ENCODE measurements at places on chromosomes 4 and X.
A peak's percentile ranks its signal among the peaks of the same experiment; 100 is the strongest.

GRCh38 chr4:31427691-31428090, 707.5 kb downstream of the PCDH7 start:
- no peak overlapping the region for H3K27ac ChIP-seq
- no peak for DNase-seq
- H3K36me3 ChIP-seq: no peaks in the 10 kb centered on the region
- no peaks in the 10 kb centered on the region for H3K27me3 ChIP-seq
- H3K4me1 ChIP-seq: peaks cover 10% of the 10 kb centered on the region

DNA sequence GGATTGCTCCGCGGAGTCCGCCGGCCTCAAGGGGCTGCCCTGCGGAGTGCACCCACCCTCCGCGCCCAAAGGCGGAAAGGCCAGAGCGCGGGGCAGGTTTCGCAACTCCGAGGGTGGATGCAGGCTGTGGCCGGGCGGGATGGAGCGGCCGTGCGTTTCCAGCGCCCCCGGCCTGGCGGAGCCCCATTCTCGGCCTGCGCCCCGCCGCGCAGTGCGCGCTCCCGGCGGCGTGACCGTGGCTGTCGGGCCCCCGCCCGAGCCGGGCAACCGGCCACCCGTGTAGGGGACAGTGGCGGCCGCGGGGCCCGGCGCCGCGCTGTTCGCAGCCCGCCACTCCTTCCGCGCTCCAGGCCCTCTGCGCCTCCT, 331 bp downstream of the SETD7 start:
- no peaks in the 10 kb centered on the region for H3K36me3 ChIP-seq
- peaks cover 58% of the 10 kb centered on the region for H3K4me1 ChIP-seq
- no peak for DNase-seq
- H3K27me3 ChIP-seq: no peaks in the 10 kb centered on the region

DNA sequence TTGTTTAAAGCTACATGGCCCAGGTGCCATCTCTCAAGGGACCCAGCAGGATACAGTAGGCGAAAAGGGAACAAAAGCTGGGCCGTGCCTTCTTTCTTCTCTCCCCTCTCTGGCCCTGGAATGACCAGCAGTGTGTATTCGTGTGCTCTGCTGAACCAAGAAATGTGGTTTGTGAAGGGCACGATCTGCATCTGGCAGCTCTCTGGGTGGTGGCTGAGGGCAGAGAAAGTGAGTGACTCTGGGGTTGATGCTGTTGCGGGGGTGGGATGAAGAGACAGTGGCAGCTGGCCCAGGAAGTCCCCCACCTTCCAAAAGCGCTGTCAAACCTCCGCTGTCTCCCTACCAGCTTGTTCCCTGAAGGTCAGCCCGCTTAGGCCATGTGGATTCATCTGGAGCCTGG, 88.3 kb downstream of the CLDN34 start:
- no peaks in the 10 kb centered on the region for H3K36me3 ChIP-seq
- no peak overlapping the region for H3K27ac ChIP-seq
- no peak for DNase-seq
- peaks cover 31% of the 10 kb centered on the region for H3K4me1 ChIP-seq
- H3K27me3 ChIP-seq: no peaks in the 10 kb centered on the region
- no peak overlapping the region for H3K4me3 ChIP-seq

GRCh38 chrX:46380148-46380752, 165.0 kb downstream of the ZNF674 start:
- H3K27me3 ChIP-seq: no peaks in the 10 kb centered on the region
- no peak for DNase-seq
- no peak overlapping the region for H3K4me3 ChIP-seq
- no peak overlapping the region for H3K27ac ChIP-seq
- H3K4me1 ChIP-seq: no peaks in the 10 kb centered on the region
- no peaks in the 10 kb centered on the region for H3K36me3 ChIP-seq

GRCh38 chr4:161285461-161285860, 878.3 kb downstream of the FSTL5 start:
- H3K27ac ChIP-seq: no peak overlapping the region
- H3K4me3 ChIP-seq: no peak overlapping the region
- no peaks in the 10 kb centered on the region for H3K27me3 ChIP-seq
- DNase-seq: no peak
- no peaks in the 10 kb centered on the region for H3K36me3 ChIP-seq
- H3K4me1 ChIP-seq: no peaks in the 10 kb centered on the region

- no peak for DNase-seq
- H3K27ac ChIP-seq: peak overlapping the region; percentile 91
- H3K27me3 ChIP-seq: no peaks in the 10 kb centered on the region
- H3K4me3 ChIP-seq: no peak overlapping the region
- no peaks in the 10 kb centered on the region for H3K36me3 ChIP-seq
Observed at GRCh38 chr4:8438743-8439142, 1.8 kb downstream of the ACOX3 start.

GRCh38 chrX:113956936-113957335, 627.0 kb upstream of the HTR2C start:
- H3K27me3 ChIP-seq: no peaks in the 10 kb centered on the region
- H3K4me1 ChIP-seq: no peaks in the 10 kb centered on the region

DNA sequence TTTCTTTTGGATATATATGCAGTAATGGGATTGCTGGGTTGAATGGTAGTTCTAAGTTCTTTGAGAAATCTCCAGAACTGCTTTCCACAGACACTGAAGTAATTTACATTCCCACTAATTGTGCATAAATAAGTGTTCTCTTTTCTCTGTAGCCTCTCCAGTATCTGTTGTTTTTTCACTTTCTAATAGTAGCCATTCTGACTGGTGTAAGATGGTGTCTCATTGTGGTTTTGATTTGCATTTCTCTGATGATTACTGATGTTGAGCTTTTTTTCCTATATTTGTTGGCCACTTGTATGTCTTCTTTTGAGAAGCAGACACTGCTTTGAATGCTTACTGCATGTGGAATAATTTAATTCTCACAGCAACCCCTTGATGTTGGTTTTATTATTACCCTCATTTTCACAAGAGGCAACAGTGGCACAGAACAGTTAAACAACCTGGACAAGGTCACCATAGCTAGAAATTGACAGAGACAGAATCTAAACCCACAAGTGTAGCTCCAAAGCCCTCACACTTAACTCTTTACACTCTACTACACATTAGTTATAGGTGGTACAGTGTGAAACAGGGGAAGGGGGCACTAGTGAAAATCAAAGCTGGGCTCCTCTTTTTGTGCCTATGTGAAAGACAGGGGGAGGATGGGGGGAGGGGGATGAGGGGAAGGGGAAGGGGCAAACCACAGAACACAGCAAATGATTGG, 96.1 kb downstream of the REELD1 start:
- H3K4me3 ChIP-seq: no peak overlapping the region
- H3K27ac ChIP-seq: no peak overlapping the region
- no peaks in the 10 kb centered on the region for H3K27me3 ChIP-seq
- no peaks in the 10 kb centered on the region for H3K4me1 ChIP-seq
- no peak for DNase-seq
- H3K36me3 ChIP-seq: no peaks in the 10 kb centered on the region

DNA sequence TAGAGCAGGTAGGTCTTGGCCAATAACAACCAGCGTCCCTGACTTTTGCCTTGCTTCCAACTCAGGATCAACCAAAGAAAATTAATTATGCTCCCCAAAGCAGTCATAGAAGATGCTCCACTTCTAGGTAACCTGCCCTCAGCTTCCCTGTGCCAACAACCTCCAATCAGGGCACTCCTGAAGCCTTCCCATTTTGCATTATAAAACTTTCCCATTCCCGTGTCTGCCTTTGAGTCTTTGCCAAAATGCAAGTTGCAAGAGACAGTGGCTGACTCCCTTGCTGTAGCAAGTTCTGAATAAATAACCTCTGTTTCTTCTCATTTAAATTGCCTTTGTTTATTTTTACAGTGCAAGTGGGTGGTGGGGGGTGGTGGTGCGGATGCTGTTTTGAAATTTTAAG, 418.0 kb downstream of the PACRGL start:
- H3K27ac ChIP-seq: no peak overlapping the region
- H3K4me1 ChIP-seq: no peaks in the 10 kb centered on the region
- H3K27me3 ChIP-seq: no peaks in the 10 kb centered on the region
